NCI-H1092 (cell line): ENCODE measurements at places on chromosomes 1 and 21.

DNA sequence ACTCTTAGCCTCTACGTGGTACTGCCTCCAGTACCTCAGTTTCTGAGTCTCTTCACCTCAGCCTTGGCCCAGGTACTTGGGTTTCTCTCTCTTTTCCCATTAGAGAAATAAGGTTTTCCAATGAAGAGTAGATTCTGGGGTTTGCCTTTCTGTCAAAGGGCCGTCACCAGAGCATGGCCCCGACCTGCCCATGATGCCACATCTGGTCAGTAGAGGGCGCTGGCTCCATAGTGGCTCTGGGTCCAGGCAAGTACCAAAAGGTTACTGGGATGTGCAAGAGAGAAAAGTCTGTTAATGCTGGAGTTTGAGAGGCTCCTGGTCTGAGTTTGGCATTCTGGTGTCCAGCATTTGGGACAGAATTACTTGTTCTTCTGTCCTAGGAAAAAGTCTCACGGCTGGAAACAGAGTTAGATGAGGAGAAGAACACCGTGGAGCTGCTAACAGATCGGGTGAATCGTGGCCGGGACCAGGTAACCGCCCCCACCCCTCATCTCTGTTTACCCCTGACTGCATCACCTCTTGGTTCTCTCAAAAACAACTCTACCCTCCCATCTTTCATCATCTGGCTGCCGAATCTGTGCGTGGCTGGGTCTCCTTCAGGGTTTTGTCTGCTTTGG, 5.3 kb upstream of the TUFT1 start:
- peak; percentile 61 for DNase-seq

DNA sequence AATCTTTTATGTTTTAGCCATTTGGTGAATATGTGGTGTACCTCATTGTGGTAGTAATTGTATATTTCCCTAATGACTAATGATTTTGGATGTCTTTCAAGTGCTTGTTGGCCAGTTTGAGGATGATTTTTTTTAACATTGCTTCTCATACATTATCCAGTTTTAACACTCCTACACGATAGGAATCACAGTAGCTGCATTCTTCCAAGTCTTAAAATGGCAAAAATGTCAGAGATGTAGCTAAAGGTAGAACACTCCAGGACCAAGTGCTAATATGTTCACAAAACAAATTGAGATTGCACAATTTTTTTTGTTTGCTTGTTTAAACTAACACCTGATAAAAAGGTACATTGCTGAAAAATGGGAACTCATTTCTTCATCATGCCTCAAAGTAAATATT, 11.7 kb downstream of the USP25 start:
- no peak for DNase-seq

- no peak for DNase-seq
Measured at GRCh38 chr1:10945991-10946509, 66.4 kb upstream of the TARDBP start.

DNA sequence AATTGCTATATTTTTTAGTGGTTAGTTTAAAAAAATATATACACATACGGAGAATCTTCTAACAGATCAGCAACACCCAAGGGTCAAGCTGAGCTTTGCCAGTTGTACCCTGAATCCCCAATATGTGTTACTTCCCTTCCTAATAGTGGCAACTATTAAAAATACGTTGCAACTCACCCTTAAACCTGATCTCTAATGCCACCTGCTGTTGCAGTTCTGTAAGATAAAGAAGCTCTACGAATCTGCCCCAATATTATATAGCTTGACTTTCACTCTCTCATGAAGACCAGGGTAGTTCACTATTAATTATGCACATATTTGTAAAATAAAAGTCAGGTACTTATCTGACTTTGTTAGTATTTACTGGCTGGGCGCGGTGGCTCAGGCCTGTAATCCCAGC, 58.4 kb downstream of the ASH1L start:
- DNase-seq: no peak

DNA sequence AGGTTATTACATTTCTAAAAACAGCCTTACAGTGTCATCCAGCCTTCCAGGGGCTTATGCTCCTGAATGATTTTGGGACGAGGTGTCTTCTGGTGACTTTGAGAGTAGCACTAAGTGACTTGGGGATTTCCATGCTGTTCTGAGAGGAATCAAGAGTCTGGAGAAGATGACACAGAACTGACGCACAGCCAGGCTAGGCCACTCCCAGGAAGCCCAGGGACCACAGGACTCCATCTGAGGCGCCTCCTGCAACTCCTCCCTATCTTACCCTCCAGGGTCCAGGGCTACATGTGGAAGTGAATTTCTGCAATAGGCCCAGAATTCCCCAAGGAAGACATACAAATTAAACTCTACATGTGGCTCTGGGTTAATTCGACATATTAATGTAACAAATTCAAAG, 92.5 kb downstream of the SLC25A24 start:
- no peak for DNase-seq

GRCh38 chr1:163472651-163473248, 151.0 kb downstream of the NUF2 start:
- no peak for DNase-seq

GRCh38 chr21:35351434-35351833, 302.3 kb upstream of the RUNX1 start:
- no peak for DNase-seq

- DNase-seq: no peak
Measured at GRCh38 chr1:225349826-225350225, 78.0 kb downstream of the LBR start.

DNA sequence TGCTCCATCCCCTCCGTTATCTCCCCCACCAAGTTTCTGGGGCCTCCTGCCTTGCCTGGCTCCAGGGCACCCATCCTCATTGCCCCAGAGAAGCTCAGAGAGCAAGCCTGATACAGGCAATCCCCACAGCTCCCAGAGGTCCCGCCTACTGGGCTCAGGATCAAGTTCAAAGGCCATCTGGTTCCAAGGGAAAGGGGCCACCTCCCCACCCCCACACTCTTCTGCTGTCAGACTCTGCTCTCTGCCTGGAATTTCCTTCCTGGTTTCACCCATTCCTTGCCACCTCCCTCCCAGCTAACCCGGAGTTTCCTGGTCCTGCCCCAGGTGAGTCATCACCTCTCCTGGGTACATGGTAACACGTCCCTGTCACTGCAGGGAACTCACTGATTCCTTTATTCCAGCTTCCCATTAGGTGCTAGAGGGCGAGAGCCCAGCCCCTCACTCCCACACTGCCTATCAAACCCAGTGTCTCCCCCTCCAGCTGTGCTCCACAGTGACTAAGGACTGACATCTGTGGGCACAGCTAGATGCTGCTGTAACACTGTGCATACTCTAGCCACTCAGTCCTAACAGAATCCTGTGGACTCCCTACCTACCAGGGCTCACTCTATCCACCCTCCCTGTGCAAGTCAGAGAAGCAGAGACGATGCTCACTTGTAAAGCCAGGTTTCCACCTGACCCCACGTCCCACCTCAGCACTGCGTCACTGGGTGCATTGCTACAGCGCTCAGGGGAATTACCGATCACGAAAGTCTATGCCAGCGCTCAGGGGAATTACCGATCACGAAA, 21.8 kb downstream of the RSPH1 start:
- DNase-seq: no peak

DNA sequence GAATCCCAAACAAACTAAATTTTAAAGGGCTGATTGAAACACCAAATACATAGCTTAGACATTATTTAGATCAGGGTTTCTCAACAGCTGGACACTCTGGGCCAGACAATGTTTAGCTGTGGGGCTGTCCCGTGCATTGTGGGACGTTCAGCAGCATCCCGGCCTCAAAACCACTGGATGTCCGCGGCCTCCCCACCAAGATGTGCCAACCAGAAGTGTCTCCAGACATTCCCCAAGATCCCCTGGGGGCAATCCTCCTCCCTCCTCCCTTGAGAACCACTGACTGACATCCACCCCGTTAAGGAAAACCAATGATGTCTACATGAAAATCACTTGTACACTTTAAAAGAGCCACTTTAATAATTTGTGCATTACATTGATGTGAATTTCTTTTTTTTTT, 38.4 kb downstream of the CLSTN1 start:
- no peak for DNase-seq

DNA sequence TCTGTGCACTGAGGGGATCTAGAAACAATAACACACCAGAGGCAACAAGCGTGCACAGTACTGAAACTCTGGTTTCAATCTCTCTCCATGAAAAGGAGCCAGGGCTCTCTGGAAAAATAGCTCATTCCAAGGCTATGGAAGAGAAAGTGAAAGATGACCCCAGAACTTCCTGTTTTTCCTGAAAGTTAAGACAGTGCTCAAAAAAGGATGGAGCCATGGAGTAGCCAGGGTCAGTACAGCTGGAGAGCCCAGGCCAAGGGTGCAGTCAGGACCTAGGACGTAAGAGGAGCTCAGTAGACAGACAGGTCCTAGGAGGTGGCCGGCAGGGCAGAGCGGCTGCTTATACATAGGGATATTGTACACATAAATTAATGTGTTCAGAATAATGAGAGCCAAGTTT, 19.1 kb downstream of the NOL9 start:
- DNase-seq: no peak

DNA sequence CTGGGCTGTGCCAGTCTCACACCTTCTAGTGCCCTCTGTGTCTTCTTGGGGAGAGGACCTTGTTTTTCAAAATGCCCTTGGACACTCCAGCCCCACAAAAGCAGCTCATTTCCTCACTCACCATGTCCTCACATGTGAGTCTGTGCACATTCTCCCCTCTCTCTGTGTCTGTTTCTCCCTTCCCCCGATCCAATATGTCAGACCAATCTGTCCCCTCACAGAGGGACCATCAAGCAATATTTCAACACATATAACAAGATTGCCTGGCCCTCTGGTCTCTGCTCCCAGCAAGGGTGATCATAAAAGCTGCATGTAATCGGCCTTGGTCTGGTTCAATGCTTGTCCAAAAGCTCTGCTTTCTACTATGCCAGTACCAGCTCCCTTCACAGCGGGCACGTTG, 261.2 kb downstream of the MATN1 start:
- DNase-seq: no peak

GRCh38 chr1:95927061-95927460, 693.1 kb downstream of the RWDD3 start:
- no peak for DNase-seq

DNA sequence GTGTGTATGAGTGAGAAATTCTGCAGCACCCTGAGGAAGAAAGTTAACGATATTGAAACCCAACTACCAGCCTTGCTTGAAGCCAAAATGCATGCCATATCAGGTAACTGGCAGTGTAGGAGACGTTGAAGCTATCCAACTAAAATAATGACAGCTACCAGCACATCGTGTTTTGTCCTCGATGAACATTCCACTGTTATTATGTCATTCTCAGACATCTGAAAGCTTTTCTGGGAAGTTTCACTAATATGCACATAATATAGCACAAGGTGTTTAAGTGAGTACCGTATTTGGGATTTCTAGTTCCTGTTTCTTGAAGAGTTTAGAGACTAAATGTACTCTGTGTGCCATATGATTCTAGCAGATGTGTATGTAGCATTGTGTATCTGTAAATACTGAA, 173.5 kb downstream of the DISC1 start:
- no peak for DNase-seq

DNA sequence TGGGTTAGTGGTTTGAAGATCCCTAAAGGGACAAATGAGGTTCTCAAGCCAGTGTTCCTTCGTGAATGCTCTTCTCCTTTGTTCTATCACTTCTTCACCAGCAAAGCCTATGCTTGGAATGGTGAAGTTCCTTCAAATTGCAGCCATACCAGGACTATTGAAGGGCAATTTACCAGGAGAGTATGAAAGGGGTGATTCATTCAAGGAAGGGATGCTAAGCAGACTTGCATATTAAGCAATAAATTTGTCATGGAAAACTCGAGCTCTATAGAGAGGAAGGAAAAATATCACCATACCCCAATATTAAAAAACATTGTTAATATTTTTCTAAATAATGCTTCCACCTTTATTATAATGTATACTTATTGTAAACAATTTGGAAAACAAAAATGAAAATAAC, 9.3 kb upstream of the TSNAX start:
- no peak for DNase-seq

GRCh38 chr1:91696321-91696720, 189.6 kb downstream of the TGFBR3 start:
- DNase-seq: no peak

DNA sequence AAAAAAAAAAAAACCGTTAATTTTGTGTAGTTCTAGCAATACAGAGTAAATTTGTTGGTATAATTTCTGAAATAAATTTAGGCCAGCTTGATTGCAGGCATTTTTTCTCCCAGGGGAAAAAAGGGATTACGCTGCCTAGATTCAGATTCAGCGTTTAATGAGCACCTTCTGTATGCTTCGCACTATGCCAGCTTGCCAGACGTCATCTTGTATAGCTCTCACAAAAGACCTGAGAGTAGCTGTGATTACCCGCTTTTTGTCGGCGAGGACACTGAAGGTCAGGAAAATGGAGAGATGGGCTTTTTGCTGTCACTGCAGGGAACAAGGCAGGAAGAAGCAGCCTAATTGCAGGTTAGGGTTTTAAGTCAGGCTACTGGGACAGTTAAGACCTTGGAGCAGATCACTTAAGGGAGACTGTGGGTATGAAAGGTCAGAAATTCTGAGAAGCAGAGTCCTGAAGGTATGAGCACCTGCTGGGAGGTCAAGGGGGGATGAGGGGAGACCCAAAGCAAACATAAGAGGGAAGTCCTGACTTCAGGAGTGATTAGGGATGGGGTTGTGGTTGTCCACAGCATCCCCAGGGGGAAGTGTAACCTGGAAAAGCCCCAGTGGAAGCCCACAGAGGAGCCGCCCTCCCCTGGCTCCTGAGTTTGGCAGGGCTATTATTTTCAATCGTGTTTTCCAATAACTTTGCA, 39.0 kb downstream of the TMCC2 start:
- DNase-seq: no peak

DNA sequence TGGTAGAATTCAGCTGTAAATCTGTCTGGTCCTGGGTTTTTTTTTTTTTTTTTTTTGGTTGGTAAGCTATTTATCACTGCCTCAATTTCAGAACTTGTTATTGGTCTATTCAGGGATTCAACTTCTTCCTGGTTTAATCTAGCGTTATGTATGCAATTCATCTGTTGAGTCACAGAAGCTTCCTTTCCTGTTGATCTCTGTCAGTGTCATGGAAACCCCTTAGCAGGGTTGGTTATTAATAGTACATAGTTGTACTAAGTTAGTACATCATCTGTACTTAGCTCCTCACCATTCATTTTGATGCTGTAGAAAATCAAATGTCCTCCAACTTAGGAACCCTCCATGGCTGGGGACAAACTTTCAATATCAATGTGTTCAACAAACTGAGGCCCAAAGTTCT, 51.0 kb upstream of the BARHL2 start:
- DNase-seq: no peak

DNA sequence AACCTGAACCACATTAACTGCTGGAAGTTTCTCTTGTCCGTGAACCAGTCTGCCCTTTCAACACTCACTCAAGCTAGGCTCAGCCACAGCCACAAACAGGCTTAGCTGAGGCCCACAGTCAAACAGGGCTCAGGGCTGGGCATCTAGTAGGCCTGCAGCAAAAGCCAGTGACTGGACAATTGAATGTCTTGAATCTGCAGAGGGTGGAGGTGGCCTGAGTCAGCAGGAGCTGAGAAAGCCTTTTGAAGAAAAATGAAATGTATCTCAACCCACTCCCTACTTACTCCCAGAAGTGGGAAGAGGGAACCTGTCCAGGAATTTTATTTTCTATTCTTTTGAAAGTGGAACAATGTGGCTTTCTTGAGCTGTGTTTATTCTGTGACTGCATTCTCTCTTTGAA, 95.4 kb downstream of the PTPRU start:
- DNase-seq: no peak
